ENCODE measurements at places on chromosomes 7 and 10.
A peak's percentile ranks its signal among the peaks of the same experiment; 100 is the strongest.

- DNase-seq: no peak
Measured at GRCh38 chr10:33276282-33276923, 58.1 kb downstream of the NRP1 start.

DNA sequence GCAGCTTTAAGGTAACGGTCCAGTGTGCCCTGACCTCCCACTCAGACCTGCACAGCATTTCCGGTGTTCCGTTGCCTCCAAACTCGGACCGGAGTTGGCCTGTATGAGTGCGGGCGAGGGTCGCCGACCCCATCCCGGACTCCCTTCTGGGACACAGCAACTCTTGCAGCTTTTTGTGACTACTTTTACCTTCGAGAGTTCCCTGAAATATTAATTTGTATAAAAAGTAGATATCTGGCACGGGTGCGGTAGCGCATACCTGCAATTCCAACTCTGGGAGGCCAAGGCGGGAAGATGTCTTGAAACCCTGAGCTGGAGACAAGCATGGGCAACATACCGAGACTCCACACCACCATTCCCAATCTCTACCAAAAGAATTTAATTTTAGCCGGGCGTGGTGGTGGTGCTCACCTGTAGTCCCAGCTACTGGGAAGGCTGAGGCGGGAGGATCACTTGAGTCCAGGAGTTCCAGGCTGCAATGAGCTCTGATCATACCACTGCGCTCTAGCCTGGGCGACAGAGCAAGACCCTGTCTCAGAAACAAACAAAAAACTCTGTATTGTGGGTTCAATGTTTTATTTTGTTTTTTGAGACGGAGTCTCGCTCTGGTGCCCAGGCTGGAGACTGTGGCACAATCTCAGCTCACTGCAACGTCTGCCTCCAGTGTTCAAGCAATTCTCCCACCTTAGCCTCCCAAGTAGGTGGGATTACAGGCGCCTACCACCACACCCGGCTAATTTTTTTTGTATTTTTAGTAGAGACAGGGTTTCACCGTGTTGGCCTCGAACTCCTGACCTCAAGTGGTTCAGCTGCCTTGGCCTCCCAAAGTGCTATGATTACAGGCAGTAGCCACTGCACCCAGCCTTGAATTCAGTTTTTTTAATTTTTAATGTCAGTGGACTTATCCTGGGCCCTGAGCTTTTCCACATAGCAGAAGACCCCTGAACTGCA, 1.1 kb upstream of the PPP1R35 start:
- no peak for DNase-seq

DNA sequence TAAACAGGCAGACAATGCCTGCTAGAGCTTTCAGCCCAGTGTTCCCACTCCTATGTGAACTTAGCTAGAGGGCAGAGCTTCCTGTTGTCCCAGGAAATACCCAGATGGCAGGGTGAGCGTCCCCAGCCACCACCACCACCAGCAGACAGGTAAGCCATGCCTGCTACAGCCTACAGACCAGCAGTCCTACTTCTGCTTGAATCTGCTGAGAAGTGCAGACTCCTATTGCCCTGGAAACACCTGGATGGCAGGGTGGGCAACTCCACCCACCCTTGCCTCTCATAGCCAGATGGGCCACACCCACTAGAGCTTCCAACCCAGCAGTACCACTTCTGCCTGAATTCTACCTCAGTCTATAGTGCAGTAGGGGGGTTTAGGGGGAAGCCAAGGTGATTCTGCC, 64.4 kb downstream of the FBXL13 start:
- no peak for DNase-seq

GRCh38 chr7:151198945-151199848, 11.1 kb downstream of the H2BK1 start:
- no peak for DNase-seq

DNA sequence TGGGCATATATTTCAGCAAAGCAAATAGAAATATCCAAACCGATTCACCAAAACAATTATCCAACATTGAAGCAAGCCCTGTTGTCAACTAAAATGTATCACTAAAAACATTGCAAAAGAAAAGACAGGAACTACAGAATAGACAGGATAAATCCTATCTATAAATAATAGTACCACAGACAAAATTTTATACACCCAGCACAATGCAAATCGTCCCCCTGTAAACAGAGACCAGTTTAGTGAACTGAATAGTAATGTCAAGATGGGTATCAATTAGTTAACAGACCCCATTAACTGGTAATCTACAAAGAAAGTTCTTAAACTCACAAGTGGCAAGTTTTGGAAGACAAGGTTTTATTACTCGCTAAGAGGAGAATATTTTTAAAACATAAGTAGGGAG, 4.0 kb downstream of the ZC3HAV1 start:
- no peak for DNase-seq

DNA sequence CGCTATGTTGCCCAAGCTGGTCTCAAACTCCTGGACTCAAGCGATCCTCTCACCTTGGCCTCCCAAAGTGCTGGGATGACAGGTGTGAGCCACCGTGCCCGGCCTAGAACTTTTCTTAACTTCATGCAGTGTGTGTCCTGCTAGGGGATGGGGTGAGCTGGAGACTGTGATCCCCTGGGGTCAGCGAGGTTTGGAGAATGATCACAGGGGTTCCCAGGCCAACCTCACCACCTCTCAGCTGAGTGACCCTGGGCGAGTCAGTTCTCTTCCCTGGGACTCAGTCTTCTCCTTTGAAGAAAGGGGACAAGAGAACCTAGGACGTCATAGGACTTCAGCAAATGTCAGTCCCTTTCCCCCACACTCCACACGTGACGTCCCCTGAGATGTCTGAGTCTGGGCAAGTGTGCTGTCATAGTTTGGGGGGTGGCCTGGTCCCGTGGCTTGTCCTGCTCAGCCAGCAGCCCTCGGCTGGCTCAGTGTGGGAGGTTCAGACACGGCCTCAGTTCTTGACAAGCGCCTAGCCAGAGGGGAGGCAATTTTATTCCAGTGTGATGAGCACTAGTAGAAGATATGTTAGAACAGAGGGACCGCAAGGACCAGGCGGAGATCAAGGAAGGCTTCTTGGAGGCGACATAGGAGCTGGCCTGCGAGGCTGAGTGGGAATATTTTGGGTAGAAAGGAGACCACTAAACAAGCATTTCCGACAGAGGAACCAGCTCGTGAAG, 43.3 kb upstream of the ELN start:
- no peak for DNase-seq

DNA sequence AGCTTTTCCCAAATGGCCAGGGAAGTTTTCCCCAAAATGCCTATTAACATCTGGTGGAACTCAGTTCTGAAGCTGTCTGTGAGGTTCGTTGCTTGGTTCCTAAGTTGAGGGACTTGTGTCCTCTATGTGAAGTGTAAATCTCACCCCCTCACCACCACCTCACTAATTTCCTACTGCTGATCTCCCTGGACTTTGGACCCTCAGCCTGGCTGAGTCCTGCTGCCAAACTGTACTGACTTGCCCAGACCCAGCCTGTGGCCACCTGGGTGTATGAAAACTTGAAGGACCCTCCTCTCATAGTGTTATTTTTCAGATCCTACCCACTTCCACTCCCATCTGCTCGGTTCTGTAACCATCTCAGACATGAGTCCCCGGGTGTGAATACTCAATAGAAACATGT, 94.9 kb downstream of the MET start:
- DNase-seq: no peak

DNA sequence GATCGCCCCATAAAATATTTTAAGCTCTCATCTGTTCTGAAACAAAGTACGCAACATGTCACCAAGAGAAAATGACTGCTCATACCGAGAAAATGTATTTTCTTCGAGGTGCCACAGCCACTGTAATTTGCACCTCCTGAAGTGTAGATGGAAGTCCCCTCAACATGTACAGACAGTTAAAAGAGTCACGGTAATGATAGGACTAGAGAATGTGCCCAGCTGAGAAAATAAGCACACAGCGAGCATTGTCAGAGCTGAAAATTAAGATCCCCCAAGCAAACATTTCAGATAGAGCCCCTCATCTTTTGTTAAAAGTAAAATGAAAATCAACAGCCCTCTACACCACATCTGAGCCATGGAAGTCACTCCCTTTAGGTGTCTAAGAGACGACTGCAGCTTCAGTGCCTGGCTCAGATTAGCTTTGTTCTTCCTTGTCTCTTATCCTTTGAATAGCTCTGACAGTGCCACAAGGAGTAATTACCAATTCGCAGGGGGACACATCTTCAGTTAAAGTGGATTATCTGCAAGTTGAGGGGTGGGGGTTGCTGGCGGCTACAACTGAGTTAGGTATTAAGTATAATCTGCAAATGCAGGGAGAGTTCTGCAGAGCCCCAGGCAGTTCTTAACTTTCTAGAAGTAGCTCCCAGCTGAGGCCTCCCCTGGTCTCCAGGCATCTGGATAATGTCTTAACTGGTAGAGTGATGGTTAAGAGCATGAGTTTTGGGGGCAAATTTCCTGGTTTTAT, 222.7 kb upstream of the C7orf33 start:
- no peak for DNase-seq

- DNase-seq: no peak
Measured at GRCh38 chr7:124776153-124776552, 10.6 kb upstream of the GPR37 start.

GRCh38 chr10:10873289-10873688, 144.4 kb upstream of the CELF2 start:
- no peak for DNase-seq

GRCh38 chr10:93190372-93190771, 116.7 kb downstream of the CYP26A1 start:
- DNase-seq: no peak

- no peak for DNase-seq
Measured at GRCh38 chr7:43302211-43302711, 189.8 kb downstream of the HECW1 start.

DNA sequence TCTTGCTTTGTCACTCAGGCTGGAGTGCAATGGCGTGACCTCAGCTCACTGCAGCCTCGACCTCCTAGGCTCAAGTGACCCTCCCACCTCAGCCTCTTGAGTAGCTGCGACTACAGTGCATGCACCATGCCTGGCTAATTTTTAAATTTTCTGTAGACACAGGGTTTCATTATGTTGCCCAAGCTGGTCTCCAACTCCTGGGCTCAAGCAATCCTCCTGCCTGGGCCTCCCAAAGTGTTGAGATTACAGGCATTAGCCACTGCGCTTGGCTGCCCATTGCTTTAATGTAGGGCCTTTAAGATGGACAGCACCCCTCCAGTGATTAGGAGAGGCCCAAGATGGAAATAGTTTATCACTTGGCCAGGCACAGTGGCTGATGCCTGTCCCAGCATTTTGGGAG, 39.4 kb downstream of the NIPSNAP2 start:
- no peak for DNase-seq

DNA sequence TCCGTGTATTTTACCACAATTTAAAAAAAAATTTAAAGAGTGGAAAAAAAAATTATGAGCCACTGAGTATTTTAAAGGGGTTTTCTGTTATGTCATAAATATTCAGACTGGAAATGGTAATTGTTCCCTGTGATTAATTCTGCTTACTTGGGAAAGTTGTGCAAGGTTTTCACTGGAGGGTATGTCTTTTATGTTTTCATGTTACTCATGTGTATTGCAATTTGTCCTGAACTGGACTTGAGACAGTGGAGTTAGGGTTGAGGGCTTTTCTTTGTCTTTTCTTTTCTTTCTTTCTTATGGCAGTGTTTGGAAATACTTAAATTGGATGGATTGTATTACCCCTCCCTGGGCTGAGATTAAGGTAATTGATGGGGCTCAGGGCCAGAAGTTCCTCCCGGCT, 257.7 kb downstream of the BAMBI start:
- no peak for DNase-seq

GRCh38 chr7:134916171-134916883, 70.0 kb upstream of the AGBL3 start:
- DNase-seq: no peak

GRCh38 chr7:23530405-23530804, 1.4 kb downstream of the TRA2A start:
- DNase-seq: peak; percentile 3

DNA sequence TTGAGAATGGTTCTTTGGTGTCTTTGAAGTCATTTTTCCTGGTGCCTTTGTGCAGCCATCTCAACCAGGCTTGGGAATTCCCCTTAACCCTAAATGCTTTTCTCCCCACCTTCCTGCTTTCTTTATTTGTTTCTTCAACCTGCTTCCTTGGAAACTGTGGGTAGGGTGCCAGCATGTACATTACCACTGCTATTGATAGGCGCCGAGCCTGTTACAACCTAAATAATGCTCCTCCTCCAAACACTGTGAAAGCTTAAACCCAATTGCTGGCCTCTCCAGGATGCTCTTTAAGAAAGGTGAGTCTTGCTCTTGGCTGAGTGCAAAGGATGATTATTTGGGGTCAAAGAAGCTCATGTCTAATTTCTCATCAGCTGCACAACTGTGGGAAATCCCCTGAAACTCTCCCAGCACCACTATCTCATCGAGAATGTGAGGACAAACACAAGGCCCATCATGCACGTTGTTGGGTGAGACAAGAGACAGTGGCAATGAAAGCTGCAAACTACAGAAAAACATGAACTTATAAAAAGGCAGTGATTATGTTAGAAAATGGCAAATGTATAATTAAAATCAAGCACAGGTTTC, 285.5 kb upstream of the IGFBP3 start:
- DNase-seq: no peak

GRCh38 chr7:158083526-158084310, 503.9 kb downstream of the PTPRN2 start:
- no peak for DNase-seq

DNA sequence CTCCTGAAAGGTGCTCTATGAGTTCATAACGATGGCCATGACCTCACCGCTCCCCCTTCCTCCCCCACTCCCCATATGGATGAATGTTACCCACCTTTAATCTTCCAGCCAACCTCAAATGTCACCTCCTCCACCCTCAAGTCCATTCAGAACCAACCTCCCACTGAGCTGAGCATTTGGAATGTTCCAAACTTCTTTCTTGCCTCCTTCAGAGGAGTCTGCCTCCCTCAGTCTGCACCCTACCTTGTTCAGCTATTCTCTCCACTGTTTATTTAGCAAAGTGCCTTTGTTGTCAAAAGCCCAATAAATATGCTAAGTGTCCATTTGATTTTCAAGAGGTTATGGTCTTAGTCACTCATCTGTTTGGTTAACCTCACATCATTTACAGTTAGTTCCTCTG, 22.9 kb upstream of the MTPAP start:
- DNase-seq: no peak

- no peak for DNase-seq
Measured at GRCh38 chr10:21673668-21674067, 139.6 kb downstream of the MLLT10 start.

GRCh38 chr7:92255308-92255707, 9.5 kb downstream of the ANKIB1 start:
- DNase-seq: no peak

DNA sequence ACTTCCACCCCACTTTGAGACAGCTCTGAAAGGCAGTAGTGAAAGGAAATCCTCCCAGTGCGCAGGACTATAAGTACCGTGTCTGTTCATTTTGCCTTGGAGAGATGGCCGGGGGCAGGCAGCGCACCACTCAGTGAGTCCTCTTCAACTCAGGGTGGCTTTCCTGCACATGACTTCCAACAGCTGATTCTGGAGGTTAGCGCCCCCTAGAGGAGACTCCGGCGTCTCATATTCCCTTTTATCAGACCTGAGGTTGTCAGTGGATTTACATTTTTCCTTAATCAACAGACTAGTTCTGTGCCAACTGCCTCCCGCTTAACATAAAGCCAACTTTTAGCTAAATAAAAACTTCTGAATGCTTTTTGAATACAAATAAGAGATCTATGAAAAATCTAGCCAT, 101.0 kb downstream of the HERPUD2 start:
- no peak for DNase-seq
